Renal cortex interstitium (tissue), 15 donors: ENCODE measurements at places on chromosomes 6 and 20. TPM values are rescaled to one million over a fixed set of nuclear protein-coding genes. Genes with fewer than 3 reads are reported as not detected.
A peak's percentile ranks its signal among the peaks of the same experiment; 100 is the strongest.

SMIM26 gene
- 80.4 TPM for polyA plus RNA-seq

HLA-DRB5 gene
- 2.0 TPM for polyA plus RNA-seq

GPX5 gene
- polyA plus RNA-seq: not detected

MTFR2 gene
- polyA plus RNA-seq: 2.7 TPM

TP53RK gene
- 17.0 TPM for polyA plus RNA-seq

F13A1 gene
- polyA plus RNA-seq: 20.1 TPM

DEF6 gene
- polyA plus RNA-seq: 3.9 TPM

PAX1 gene
- 0.06 TPM for polyA plus RNA-seq

SNX9 gene
- polyA plus RNA-seq: 41.9 TPM

- DNase-seq: no peak
Observed at GRCh38 chr20:15022921-15023320, 685.5 kb upstream of the FLRT3 start.

DNA sequence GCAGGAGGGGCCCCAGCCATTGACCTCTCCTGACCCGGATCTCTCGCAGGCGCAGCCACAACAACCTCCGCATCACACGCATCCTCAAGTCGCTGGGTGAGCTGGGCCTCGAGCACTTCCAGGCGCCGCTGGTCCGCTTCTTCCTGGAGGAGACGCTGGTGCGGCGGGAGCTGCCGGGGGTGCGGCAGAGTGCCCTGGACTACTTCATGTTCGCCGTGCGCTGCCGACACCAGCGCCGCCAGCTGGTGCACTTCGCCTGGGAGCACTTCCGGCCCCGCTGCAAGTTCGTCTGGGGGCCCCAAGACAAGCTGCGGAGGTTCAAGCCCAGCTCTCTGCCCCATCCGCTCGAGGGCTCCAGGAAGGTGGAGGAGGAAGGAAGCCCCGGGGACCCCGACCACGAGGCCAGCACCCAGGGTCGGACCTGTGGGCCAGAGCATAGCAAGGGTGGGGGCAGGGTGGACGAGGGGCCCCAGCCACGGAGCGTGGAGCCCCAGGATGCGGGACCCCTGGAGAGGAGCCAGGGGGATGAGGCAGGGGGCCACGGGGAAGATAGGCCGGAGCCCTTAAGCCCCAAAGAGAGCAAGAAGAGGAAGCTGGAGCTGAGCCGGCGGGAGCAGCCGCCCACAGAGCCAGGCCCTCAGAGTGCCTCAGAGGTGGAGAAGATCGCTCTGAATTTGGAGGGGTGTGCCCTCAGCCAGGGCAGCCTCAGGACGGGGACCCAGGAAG lies 4.5 kb upstream of the COL9A3 start:
- no peak for DNase-seq

GRCh38 chr6:111642463-111643158 lies 36.9 kb upstream of the TRAF3IP2 start:
- DNase-seq: no peak

DNA sequence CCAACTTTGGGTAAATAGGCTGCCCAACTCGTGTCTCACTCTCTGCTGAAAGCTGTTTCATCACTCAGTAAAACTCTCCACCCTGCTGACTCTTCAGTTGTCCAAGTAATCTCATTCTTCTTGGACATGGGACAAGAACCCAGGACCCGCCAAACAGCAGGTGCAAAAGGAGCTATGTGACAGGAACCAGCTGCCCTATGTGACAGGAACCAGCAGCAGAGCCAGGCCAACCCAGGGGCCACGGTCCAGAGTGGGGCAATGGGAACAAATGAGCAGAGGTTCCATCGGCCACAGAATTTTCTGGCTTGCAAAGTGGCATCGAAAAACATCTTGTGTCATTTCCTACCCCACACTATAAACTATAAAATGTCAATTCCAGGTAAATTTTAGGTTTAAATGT lies 56.5 kb downstream of the MOXD1 start:
- no peak for DNase-seq

- no peak for DNase-seq
Observed at GRCh38 chr6:115865914-115866313, 194.8 kb downstream of the FRK start.

GRCh38 chr6:135052939-135053338 lies 1.7 kb downstream of the HBS1L start:
- DNase-seq: no peak

- DNase-seq: no peak
Observed at GRCh38 chr6:137230547-137230946, 11.4 kb upstream of the IFNGR1 start.

- no peak for DNase-seq
Observed at GRCh38 chr6:13488896-13489237, 1.5 kb upstream of the GFOD1 start.

GRCh38 chr6:99119109-99120031 lies 171.6 kb upstream of the FBXL4 start:
- DNase-seq: peak; percentile 45

DNA sequence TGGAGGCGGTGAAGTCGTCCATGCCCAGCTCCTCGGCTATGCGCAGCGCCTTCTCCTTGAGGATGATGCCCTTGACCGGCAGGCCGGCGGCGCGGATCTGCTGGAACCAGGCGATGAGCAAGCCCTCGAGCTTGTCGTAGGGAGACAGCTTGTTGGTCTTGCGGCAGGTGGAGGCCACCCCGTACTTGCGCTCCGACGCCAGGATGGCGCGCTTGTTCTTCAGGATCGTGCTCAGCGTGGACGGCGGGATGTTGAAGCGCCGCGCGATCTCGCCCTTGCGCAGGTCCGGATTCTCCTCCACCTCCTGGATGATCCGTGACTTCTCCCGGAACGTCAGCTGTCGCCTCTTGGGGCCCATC lies 435 bp downstream of the CENPB start:
- no peak for DNase-seq

- peak; percentile 52 for DNase-seq
Observed at GRCh38 chr6:143060806-143061596, at the start of gene AIG1. Gene AIG1 (plus strand): TSS chr6:143060889. CDS start chr6:143060926, 37 bp downstream.

DNA sequence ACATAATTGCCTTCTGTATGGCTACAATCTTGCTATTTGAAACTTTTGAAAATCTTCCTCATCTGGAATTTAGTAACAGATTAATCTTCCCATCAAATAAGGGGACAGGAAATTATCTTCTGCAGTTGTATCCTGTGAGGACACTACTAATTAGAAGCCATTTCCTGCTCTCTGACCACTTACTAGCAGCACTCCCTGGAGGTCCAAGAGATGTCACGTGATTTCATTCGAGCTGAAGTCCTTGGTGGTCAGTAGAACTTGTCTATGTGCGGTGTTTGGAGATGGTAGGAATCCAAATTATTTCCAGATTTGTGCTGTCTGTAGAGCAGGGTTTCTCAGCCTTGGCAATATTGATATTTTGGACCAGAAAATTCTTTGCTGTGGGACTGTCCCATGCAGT lies 202.5 kb downstream of the TFAP2B start:
- no peak for DNase-seq

DNA sequence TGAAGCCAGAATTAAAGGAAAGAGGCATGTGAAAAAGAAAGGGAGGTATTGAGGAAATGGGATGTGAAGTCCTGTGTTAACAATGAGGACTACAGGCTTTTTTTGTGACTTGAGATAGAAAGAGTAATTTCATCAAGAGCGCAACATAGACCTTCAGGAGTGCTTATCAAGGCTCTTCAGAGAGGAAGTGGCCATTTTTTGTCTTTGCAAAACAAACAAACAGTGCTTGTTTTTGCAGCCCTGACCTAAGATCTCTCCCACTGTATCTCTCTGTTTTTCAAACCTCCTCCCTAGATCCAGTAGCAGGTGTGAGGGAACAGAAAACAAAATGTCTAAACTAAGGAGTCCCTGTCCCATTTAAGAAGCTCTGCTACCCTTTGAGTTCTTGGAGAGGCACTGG lies 710.3 kb upstream of the MARCKS start:
- no peak for DNase-seq

- no peak for DNase-seq
Observed at GRCh38 chr6:113636357-113636824, 220.8 kb upstream of the MARCKS start.

DNA sequence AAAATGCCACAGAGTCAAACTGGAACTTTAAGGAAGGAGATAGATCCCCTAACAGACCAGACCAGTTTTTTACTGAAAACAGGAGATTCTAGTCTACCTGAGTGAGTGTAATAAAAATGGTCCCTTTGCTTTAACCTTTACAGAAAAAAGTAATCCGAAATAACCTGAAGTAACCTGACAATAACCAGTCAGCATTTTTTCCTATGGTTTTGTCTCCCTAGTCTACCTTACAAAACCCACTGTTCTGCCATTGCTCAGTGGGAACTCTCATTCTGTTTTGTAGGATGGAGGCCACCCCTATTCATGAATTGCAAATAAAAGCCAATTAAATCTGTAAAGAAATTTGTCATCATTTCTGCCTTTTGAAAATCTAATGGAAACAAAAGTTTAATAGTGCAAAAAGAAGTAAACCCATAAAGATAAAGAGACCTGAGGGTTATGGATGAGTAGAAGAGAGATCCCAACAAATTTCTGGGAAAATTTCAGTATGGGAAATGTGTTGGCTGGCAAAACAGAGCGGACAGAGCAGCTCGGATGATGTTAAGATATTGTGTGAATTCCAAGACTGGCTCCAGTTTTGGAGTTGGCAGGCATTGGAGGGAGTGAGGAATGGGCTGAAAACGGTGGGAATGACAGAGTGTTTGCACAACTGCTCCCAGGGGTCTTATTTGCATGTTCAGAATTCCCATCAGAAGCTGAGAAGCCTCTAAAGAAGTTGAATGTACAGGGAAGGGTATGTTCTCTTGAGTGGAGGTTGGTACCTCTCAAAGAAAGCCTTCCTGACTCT lies 104.7 kb upstream of the RALGAPA2 start:
- no peak for DNase-seq

DNA sequence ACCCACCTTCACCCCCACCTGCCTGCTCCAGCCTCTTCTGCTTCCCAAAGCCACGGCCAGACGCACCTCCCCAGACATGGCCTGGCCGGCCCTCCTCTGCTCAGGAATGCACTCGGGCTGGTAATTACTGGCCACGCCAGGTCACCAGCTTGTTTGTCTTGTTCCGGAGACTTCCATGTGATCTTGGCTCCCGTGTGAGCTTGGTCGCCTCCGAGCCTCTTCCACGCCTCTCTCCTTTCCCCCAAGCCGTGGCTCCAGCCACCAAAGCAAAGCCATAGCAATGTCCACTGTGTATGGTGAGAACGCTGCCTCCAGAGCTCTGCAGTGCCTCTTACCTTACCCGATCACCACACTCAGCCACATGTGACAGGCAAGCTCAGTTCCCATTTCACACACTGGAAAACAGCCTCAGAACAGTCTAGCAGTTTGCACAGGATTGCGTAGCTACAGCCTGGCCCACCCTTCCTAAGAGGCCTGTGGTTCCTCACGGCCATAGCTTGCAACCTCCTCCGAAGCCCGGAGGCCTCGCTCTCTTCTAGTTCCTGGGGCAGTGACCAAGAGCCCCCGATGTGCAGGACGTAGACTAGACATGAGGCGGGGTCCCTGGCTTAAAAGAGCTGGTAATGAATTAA lies 48.1 kb upstream of the AFDN start:
- DNase-seq: no peak

GRCh38 chr20:50187403-50188051 lies 3.1 kb upstream of the CEBPB start:
- no peak for DNase-seq

GRCh38 chr20:24960302-24960801 lies 11.3 kb downstream of the CST7 start:
- no peak for DNase-seq

- DNase-seq: no peak
Observed at GRCh38 chr6:14452567-14453527, 335.3 kb downstream of the CD83 start.

- DNase-seq: no peak
Observed at GRCh38 chr20:51034988-51035656, 12.2 kb upstream of the KCNG1 start.

- no peak for DNase-seq
Observed at GRCh38 chr6:132084811-132085509, 133.8 kb upstream of the CCN2 start.

GRCh38 chr6:80302716-80303115 lies 196.2 kb downstream of the BCKDHB start:
- no peak for DNase-seq

- DNase-seq: no peak
Observed at GRCh38 chr20:32466739-32467505, 108.8 kb downstream of the ASXL1 start.

GRCh38 chr20:45994761-45995493 lies 13.8 kb upstream of the MMP9 start:
- DNase-seq: no peak

GRCh38 chr6:127576874-127577273 lies at the start of gene C6orf58:
Gene C6orf58 (plus strand): TSS chr6:127577174. CDS start chr6:127577186, 12 bp downstream.
- DNase-seq: no peak

DNA sequence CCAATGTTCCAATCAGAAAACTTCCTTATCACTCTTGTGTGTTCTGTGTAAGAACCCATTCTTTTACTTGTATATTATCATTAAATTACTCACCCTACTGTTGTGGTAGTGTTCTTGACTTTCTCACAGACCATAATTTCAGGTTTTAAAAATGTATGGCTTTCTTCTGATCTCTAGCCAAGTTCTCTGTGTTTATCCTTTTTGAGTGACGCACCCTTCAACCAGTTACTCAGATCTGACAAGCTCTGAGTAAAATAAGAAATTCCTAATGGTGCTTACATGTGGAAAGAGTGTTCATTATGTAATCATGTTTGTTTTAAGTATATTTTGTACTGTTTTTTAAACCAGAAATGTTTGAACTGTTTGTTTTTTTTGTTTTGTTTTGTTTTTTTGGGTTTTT lies 11.0 kb downstream of the TBPL1 start:
- DNase-seq: no peak

- DNase-seq: no peak
Observed at GRCh38 chr6:158232316-158233213, 64.4 kb downstream of the GTF2H5 start.

DNA sequence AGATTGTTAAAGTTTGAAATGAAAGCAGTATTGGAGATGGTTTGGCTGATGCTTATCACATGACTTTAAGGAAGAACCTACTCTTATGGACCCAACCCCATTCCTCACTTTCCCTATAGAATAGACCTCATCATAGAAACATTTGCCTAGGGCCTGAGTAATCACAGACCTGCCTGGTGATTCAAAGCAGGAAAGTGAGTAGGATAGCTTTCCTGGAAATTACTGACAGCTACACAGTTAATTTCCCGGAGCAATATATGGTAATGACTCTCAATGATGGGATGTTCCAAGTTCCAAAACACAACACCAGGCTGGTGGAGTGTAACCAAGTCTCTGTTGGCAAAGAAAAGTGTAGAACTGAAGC lies 233.8 kb downstream of the SIM1 start:
- no peak for DNase-seq

DNA sequence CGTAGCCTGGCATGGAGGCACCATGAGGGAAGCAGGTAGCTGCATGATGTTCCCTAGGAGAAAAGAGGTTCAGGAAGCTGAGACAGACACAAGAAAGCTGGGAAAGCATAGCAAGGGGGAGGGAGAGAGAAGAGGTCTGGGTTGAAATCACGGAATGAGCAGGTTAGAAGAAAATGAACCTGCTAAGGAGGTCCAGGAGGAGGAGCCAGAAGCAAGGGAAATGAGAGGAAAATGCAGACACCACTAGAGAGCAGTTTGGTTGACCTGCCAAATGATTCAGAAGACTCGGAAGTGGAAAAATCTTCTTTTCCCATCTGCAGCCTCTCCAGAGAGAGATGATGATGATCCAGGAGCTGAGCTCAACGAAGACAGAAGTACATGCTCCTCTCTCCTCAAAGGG lies 70.9 kb downstream of the VIP start:
- no peak for DNase-seq
